ENCODE measurements at places on chromosomes 3 and 15.

DNA sequence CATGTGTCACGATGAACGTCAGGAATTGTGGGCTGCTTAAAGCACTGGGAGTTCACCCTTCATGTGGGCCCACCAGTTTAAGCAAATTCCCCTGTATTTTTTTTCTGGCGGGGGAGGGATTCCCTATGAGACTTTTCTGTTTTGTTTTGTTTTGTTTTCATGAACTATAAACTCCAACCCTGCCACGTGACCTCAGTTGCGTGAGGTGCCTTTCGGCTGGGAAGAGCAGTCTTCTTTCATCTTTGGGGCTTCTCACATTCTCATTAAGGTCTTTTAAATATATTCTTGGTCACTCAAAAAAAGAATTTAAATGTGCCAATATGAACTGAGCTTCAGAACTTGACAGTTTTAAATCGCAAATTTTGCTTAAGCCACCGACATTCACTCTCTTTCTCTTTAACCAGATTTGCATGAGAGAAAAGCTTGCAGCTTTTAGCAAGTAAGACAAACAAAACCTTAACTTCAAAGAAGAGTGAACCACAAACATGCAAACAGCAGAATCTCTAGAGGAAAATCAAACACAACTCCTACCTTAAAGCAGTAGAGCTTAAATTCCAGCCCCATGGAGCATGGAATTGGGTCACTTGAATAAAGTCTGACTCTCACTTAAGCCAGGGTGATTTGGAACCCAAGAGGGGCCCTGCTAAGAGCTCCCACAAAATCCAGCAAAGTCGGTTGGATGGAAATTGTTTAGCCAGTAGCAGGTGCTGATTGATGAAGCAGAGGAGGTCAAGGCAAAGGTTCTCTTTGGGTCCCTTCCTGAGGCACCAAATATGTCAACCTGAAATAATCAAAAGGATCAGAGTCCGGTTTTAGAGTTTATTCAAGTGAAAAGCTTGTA lies 699.8 kb upstream of the GBE1 start:
- DNase-seq, result no peak

DNA sequence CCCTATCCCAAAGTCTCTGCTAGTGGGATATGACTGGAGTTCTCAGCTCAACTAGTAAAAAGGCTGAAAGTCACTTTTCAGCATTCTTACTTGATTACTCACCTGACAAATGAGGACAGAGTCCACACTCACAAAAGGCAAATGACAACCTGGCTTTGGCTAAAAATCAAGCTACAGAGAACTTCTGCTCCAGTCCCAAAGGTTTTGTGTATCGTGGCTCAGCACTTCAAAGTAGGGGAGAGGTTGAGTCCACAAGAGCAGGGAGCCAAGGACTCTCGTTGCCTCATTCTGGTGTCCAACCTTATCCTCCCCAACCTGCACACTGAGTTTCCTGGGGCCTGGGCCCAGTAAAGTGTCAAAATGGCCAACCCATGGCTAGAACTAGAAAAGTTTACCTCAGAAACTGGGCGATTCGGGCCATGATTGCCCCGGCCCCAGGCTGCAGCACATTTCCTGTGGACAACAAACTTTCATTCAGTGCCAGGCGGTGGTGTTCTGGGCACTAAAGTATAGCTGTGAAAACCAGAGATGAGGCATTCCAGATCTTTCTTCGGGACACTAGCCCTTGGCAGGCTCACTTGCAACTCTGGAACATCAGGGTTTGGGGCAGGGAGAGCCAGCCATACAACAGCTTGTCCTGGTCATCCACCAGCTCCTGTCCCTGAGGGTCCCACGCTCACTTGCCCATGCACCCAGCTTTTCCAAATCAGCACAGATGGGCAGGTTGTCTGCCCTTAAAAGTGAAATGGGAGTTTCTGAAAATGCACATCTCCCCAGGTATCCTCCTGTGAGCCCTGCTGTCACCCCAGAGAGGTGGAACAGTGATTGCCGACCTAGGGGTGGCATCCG lies 3.1 kb downstream of the ACAA1 start:
- DNase-seq, result no peak

DNA sequence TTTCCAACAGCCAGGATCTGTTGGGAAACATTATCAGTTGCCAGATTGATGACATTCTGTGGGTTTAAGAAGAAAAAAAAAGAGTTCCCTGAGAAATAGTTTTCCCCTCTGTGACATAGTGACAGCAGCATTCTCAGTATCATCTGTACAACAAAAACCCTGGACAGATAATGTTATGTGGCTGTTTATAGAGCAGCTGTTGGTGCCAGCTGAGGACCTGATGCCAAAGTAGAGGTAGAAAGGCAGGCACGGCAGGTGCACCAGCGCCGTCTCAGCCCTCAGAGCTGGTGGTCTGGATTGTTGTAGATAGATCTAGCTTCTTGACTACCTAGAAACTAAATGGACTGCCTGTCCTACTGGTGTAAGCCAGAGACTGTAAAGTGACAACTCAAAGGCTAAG lies 56.2 kb upstream of the FILIP1L start:
- DNase-seq, result no peak

DNA sequence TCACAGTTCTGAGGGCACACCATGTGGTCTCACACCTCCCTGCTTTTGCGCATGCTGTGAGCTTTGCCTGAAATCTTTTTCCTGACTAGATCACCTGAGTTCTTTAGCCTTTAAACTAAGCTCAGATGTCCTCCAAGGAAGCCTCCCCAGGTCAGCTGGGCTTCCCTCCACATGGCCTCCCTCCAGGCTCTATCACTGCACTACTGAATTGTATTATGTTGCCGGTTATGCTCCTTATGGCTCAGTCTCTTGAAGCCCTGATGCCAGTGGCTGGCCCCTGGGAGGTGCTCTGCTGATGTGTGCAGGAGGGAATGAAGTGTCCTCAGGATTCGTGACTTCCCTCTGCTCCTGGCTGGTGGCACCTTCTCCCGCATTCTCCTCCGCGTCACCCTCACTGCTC lies 93.3 kb upstream of the BLM start:
- no peak for DNase-seq

DNA sequence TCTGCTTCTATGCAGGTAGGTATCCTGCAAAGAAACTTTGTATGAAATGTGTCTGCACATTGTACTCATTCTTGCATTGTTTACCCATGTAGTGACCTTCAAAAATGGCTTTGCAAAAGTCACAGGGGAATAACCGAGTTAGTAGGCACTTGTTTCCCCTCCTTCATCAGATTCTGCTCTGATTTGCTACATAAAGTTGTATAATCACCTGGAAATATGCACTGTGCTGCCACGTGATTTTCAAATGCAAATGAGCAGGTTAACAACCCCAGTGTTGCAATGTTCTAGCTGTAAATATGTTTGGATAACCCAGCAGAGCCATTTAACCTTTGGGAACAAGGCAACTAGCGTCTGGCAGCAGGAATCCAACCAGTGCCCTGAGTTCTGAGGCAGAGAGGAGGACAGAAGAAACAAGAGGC lies at the start of gene KNG1:
Gene KNG1 (plus strand): TSS at position 321 of the 419 bp plus-strand sequence. CDS start 184 bp downstream, outside the sequence.
- DNase-seq, result no peak

DNA sequence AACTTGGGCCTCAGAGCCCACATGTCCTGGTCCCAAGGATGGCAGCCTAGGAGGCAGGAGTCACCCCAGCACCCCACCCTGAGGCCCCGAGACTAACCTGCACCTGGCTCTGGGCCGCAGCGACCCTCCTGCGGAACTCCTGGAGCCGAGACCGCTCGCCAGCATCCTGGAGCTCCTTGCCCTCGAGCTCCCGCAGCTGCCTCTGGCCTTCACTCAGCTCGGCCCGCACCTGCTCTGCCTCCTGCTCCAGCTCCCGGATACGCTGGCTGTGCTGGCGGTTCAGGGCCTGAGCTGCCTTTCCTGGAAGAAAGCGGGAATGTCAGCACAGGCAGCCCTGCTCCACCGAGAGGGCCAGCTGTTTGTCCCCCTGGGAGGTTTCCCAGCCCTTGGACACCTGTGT lies 13.2 kb downstream of the KIF7 start:
- DNase-seq, result no peak

GRCh38 chr3:150798122-150798618 lies 35.2 kb upstream of the SIAH2 start:
- no peak for DNase-seq

DNA sequence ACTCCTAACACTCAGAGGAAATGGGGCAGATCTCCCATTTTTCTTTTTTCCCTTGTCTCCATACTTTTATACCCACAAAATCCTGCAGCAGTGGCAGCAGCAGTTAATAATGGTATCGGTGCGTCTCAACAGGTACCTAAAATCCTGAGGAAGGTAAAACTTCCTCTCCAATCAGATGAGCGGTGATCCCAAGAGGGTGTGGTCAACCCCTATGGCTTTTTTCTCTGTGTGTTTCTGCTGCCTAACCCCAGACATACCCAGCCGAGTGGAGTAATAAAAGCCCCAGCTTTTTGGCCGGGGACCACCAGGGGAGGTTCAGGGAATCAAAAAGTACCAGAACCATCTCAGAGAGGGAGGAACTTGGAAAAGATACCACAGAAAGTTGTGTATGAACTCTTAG lies 9.1 kb downstream of the GK5 start:
- no peak for DNase-seq

GRCh38 chr3:111335512-111336303 lies 206.3 kb upstream of the CD96 start:
- no peak for DNase-seq

DNA sequence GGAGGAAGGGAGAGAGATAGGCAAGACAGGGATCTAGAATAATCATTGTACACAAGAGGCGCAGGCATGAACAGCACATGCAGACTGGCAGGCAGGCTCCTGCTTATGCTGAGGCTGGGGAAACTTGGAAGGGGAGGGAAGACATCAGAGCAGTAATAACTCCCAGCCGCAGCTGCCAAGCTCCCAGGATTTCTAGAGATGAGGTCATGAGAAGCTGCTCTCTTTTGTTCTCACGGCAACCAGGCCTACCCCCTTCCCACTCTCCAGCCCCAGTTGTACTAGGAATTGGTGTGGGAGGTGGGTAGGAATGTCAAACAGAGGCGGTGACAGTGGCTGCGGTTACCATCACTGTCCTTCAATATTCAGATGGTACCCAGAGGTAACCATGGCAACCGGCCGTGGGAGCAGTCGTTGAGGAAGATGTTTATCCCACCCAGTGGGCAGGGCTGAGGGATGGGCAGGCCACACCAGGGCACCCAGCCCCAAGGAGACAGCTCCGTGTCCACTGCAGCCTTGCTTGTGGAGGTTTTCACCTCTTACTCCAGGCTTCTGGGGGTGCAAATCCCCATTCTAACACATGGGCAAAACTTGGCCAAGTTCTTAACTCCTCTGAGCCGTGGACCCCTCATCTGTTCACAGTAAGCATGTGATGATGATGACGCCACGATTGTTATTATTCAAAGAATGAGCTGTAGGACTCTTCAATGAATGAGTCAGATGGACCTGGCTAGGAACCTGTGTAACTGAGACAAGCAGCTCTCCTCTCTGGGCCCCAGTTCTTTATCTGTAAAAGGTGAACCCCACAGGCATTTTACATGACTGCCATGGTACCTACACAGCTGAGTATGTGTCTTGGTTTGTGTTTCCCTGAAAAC lies 360.8 kb upstream of the PROK2 start:
- DNase-seq, result peak; percentile 25

DNA sequence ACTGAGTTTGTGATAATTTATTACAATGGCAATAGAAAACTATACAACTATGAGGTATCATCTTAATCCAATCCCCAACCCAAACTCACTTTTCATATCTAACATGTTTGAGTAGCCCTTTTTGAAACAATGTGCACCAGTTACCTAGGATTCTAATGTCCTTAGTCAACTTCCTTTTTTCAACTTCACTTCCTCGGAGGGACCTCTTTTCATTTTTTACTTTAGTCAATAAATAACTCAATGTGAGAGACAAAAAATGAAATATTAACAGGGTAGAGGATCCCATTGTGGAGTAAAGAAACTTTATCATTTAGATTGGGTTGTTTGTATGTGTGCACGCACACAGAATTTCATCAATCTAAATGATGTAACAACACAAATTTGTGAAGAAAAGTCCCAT lies 193.6 kb upstream of the LRRC3B start:
- DNase-seq, result no peak

DNA sequence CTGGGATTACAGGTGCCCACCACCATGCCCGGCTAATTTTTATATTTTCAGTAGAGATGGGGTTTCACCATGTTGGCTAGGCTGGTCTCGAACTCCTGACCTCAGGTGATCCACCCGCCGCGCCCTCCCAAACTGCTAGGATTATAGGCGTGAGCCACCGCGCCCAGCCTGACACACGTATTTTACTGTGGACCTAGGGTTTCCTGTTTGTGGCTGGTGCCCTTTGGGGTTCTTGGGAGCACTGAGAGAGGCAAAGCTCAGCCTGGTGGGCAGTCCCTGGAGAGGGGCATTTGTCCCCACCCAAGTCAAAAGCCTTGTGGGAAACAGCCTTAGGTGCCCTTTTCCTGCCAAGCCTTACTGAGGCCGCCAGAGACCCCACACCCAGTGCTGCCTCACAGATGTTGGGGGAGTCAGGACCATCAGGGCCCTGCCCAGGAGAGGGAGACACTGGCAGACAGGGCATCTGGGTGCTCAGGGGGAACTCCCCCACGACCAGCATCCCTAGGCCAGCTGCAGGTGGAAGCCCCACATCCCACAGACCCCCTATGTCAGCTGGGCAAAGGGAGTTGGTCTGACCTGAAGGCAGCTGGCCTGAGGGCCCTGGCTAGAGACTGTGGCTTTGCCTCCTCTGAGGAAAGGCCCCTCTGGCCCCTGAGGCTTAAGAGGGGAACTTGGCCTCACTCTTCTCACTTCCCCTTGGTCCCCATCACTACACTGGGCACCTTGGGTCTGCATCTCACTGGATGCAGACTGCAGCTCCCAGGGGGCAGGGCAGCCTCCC lies 35.1 kb downstream of the DNAH1 start:
- no peak for DNase-seq

DNA sequence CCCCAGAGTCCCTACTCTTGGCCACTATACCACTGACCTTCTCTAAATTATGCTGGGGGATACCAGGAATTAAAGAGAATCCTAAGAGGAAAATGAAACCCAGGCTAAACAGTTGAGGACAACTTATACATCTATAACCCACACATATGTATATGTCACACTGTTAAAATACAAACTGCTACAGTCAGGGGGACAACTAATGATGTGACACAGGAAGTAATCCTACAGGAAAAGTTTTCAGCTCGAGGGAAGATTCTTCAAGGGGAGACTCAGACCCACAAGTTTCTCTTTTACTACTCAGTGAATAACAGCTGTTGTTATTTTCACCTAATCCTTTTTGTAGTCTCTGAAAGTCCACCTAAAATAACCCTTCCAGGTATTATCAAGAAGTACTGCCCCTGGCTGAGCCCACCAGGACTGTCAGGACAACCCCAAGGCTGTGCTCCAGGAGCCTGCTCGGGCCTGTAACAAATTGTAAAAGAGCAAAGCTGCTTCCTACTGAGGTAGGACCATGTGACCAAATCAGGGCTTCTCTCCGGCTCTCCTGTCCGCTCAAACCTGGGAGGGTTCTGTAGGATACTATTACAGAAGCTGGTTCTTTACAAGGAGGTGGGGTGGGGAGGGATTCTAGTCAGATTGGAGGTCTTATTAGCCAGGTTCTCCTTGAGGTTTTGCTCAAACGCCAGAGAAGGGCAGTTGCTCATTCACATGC lies 91.6 kb downstream of the SRGAP3 start:
- no peak for DNase-seq

- DNase-seq, result peak; percentile 84
Observed at GRCh38 chr3:45915518-45916231, 27.6 kb upstream of the CXCR6 start.

- no peak for DNase-seq
Observed at GRCh38 chr3:83393276-83393675, 1565.5 kb upstream of the CADM2 start.

Measured in HCEC 1CT (cell line).